Esophagus squamous epithelium (tissue), 5 donors: ENCODE measurements at places on chromosomes 16 and 17.

DNA sequence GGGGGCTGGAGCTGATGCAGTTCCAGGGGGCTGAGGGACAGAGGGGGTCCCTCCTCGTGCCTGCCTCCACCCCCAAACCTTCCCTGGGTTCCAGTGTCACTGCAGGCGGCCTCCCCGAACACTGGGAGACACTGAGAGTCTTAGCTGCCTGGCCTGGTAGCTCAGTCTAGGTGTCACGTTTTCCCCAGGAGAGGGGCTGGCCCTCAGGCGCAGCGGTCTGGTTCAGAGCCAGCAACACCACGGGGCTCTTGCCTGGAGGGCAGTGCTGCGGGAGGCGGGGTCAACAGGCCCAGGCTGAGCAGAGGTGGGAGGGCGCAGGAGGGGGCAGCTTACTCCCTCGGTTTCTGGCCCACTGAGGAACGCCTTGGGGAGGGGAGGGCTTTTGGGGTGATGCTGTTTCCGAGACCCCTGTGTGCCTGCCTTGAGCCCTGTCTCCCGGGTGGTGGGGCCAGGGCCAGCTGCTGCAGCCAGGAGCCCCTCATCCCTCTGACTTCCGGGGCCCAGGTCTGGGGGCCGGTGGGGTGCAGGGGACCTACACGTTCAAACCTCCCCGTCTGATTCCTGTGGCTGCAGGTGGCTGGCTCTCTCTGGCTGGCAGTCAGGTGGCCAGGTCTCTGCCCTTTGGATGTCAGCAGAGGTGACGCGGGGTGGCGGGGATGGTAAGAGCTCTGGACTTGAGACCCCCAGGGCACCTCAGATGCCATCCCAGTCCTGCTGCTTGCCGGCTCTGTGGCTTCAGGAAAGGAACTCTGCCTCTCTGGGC lies 89.3 kb upstream of the GSE1 start:
- DNase-seq, result no peak

- DNase-seq, result no peak
Observed at GRCh38 chr17:62950067-62950466, 16.0 kb upstream of the TANC2 start.

DNA sequence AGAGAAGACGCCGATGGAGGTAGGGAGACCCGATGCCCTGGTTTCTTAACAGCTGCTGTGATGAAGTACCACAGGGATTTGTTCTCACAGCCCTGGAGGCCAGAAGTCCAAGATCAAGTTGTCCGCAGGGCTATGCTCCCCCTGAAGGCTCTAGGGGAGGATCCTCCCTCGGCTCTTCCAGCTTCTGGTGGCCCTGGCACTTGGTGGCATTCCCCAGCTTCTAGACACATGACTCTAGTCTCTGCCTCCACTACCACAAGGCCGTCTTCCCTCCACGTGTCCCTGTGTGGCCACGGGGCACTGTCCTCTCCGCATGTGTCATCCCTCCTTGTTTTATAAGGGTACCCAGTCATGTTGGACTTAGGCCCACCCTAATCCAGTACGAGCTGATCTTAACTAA lies 375.2 kb downstream of the SLC39A11 start:
- no peak for DNase-seq

DNA sequence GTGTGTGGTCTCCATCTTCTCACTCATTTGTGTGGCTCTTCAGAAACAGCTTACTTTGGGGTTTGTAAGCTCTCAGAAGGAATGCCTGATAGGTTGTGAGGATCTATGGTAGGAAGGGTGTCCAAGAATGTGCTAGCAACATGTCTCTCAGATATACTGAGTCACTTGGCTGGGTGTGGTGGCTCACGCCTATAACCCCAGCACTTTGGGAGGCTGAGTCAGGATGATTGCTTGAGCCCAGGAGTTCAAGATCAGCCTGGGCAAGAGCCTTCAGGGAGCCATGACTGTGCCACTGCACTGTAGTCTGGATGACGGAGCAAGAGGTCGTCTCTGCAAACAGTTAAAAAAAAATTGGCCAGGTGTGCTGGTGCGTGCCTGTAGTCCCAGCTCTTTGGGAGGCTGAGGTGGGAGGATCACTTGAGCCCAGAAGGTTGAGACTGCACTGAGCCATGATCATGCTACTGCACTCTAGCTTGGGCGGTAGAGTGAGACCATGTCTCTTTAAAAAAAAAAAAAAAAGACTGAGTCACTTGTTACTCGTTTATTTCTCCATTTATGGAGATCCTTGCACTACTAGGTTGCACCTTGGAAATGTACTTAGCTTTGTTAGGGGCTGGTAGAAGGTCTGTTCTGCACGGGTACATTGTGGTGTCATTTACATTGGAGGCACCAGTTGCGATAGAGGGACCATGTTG lies 232.0 kb downstream of the SNX29 start:
- no peak for DNase-seq

DNA sequence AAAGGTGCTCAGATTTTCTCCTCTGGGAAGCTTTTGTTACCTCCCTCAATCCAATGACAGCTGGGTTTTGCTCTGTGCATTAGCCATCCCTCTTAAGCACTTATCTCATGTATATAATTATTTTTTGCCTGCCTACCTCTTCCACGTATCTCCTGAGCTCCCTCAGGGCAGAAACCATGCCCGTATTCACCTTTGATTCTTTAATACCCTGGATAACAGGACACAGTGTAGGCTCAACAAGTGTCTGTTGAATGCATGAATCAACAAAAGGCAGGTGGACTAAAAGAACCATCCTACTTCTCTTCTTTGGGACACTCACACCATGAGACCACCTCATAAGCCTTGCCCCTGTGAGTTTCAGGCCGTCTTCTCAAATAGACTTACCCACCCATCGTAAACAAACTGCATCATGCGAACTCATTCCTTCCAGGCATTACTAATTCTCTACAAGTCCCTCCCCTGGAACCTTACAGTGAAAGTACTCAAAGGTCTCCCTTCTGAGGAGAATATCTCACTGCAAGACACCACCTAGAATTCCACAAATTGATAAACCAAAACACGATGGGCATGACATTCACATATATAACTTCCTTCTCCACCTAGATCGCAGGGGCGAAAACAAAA lies 3.2 kb downstream of the ARHGAP17 start:
- no peak for DNase-seq

DNA sequence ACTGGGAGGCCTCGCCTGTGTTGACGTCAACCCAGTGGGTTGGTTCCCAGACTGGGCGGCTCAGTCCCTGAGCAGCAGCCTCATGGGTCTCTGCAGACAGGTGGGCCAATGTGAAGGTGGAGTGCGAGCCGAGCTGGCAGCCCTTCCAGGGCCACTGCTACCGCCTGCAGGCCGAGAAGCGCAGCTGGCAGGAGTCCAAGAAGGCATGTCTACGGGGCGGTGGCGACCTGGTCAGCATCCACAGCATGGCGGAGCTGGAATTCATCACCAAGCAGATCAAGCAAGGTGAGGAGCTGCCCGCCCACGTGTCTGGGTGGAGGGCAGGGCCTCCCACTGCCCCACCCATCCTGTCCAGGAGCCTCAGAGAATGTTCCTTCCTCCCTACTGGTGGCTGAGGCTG lies 44.1 kb downstream of the MRC2 start:
- DNase-seq, result no peak

DNA sequence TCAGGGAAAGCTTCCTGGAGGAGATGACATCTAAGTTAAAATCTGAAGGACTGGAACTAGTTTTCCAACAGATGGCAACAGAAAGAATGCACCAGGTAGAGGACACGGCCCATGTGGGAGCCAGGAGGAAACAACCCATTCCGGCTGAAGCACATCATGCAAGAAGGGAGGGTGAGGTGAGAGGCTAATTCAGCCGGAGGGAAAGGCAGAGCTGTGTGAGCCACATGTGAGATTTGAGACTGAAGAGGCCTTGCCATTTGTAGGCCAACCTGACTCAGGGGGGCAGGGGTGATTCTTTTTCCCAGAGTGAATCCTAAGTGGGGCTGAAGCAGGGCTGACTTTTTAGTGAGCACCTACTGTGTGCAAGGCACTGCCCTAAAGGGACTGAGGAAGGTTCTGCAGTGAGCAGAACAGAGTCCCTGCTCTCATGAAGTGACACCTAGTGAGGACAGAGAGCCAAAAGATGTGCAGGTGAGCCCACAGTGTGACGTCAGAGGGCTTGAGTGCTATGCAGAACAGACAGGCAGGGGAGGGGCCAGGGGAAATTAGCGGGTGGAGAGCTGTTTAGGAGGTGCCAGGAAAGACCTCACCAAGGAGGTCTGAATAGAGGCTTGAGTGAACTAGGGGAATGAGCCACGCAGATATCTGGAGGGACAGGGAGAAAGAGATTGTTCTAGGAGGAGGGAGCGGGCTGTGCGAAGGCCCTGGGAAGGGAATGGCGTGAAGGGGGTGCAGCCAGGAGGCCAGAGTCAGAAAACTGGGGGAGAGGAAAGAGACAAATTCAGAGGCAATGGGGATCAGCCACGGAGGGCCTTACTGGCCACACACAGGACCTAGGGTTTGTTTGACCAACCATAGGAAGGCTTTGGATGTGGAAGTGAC lies 19.8 kb upstream of the IL21R start:
- DNase-seq, result no peak

GRCh38 chr17:69489313-69489712 lies 74.8 kb downstream of the MAP2K6 start:
- DNase-seq, result no peak

- no peak for DNase-seq
Observed at GRCh38 chr16:11407047-11407982, 62.1 kb downstream of the RMI2 start.

- no peak for DNase-seq
Observed at GRCh38 chr16:88783391-88784073, 1.5 kb downstream of the PIEZO1 start.

- no peak for DNase-seq
Observed at GRCh38 chr17:74085434-74085833, 118.0 kb upstream of the RPL38 start.

- no peak for DNase-seq
Observed at GRCh38 chr17:19248928-19249574, 11.9 kb downstream of the EPN2 start.

GRCh38 chr17:21089145-21089544 lies 37.6 kb upstream of the DHRS7B start:
- DNase-seq, result no peak

DNA sequence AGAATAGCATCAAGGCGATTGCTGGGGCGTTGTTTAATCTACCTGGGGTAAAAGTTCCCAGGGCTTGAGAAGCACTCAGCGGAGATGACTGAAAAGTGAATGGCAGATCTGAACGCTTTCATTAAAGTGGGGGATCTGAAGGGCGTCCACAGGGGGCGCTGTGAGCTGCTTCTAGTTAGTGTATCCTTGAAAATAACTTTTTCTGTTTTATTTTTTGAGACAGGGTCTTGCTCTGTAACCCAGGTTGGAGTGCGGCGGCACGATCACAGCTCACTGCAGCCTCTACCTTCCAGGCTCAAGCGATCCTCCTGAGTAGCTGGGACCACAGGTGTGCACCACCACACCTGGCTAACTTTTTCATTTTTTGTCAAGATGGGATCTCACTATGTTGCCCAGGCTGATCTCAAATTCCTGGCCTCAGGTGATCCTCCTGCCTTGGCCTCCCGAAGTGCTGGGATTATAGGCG lies 360.4 kb downstream of the SEC14L1 start:
- no peak for DNase-seq

GRCh38 chr16:89561142-89561883 lies 831 bp downstream of the RPL13 start:
- DNase-seq, result no peak

DNA sequence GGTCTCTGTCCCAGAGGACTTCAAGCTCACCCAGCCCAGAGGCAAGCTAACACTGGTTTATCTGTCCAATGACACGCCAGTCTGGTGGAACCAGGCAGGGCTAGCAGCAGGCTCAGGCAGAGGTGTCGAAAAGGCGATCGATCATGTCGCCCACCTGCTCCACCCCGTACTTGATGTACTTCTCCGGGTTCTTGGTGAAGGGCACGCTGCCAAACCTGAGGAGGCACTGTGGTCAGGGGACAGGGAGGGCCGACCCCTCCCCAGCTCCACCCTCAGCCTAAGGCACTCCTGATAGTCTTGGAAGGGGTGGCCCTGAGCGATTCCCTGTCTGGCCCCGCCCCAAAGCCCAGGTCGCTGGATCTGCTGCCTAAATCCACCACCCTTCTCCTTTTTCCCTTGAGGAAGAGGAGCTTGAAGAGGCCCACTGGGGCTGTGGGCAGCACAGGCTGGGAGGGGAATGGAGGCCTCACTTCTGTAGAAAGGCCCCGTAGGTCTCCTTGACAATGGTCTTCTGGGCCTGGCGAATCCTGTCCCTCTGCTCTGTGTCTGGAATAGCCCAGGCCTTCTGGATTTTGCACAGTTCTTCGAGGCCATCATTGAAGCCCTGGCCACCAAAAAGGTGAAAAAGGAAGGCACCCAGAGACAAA lies 4.7 kb downstream of the ZACN start:
- no peak for DNase-seq
